ENCODE measurements at places on chromosomes 5 and 9.

DNA sequence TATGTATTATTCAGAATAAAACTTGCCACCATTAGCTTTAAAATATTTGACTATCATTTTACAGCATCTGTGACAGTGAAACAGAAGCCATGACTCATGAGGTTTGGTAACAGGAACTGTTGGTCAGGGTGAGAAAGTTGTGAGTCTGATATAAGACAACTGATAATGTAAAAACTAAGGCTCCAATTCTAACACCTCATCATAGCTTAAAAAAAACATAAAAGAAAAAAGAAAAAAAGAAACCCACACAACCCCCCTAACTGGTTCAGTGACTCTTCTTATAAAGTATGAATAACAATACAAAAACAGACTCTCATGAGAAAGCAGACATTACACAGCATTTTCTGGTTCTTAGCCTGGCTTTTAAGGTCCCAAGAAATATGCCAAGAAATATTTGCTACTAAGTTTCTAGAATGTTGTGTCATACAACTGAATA lies 85.8 kb downstream of the MRPS27 start:
- DNase-seq: no peak

DNA sequence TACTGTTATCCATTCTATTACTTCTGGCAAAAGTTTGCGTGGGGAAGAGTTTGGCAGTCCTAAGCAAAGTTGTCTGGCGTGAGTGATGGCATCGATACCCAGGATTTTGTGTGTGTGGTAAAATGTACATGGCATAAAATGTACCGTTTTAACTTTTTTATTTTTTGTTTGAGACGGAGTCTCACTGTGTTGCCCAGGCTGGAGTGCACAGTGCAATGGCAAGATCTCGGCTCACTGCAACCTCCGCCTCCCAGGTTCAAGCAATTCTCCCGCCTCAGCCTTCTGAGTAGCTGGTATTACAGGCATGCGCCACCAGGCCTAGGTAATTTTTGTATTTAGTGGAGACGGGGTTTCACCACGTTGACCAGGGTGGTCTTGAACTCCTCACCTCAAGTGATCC lies 55.4 kb upstream of the TJP2 start:
- DNase-seq: no peak

- DNase-seq: no peak
Observed at GRCh38 chr5:179324760-179325295, 20.4 kb downstream of the ADAMTS2 start.

DNA sequence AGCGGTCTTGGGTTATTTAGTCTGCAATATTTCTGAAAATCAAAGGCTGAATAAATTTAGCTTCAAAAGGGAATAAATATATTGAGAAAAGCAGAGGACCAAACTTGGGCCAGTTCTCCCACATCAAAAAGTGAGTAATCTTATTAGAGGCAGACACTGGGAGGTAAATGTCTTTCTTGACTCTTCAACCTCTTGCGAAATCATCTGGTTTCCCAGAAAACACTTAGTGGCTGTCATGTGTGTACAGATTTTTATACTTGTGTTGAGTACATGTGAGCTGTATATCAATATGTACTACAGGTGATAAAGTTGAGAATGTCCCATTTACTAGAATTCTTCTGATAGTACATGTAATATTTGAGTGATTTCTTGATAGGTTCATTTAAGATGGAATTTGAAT lies 454.9 kb downstream of the PRR16 start:
- DNase-seq: no peak

GRCh38 chr9:80775530-80775929 lies 913.8 kb downstream of the TLE1 start:
- no peak for DNase-seq

DNA sequence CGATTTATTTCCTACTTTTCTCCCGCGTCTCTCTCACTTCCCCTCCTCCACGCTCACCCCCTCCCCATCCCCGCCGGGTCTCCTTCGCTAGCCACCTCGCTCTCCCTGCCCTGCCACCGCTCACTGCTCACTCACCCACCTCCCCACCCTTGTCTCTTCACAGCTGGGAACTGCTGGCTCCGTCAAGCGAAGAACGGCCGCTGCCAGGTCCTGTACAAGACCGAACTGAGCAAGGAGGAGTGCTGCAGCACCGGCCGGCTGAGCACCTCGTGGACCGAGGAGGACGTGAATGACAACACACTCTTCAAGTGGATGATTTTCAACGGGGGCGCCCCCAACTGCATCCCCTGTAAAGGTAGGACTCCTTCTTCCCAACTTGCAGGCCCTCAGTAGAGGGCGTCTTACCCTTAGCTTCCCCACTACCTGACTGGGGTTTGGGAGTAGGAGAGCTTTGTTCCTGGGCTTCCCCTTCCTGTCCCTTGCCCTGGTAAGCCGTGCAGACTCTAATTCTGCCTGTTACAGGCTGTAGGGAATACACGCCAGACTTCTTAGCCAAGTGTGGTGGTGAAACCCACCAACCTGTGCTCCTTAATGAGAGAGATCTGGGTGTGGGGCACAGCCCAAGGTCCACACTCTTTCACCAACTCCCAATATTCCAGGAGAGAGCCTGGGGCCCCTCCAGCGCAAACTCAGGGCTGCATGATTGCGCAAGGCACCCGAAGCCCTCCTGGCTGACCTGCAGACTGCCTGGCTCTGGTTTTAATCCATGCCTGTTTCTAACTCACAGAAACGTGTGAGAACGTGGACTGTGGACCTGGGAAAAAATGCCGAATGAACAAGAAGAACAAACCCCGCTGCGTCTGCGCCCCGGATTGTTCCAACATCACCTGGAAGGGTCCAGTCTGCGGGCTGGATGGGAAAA lies 2.5 kb downstream of the FST start:
- peak; percentile 33 for DNase-seq

DNA sequence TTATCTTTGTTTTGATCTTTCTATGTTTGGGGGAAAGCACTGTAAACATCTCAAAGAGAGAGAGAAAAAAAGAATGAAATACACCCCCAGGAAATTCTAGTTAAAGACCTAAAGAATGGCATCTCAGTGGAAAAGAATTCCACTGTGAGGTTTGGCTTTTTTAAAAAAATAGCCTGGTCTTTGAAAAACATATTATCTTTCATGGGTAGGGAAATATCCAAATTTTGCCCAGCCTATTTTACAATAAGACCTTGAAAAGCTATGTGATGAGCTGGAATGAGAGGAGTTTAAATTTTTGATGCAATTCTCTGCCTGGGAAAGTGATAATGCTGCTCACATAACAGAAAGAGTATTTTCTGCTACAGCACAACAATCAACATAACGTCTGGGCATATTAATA lies 348.1 kb upstream of the WWC1 start:
- no peak for DNase-seq

- no peak for DNase-seq
Observed at GRCh38 chr5:57550132-57550531, 67.5 kb upstream of the ACTBL2 start.

DNA sequence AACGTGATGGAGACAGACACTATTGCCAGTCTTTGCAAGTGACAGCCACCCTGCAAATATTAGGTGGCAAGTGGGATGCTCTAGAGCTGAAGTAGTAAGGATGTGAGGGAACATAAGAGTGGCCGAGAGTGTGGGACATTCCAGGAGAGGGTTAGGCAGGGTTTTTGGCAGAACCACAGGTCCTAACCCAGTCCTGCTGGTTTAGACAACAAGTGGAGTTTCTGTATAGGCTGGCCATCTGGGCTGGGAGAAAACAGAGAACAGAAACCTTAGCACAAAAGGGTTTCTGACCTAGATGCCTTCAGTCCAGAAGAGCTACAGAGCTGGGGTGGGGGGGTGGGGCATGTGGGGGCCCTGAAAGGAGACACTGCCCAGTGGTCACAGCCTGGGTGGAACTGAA lies 107.4 kb downstream of the TMEM174 start:
- no peak for DNase-seq

- DNase-seq: no peak
Observed at GRCh38 chr9:91603932-91604331, 180.3 kb upstream of the NFIL3 start.

DNA sequence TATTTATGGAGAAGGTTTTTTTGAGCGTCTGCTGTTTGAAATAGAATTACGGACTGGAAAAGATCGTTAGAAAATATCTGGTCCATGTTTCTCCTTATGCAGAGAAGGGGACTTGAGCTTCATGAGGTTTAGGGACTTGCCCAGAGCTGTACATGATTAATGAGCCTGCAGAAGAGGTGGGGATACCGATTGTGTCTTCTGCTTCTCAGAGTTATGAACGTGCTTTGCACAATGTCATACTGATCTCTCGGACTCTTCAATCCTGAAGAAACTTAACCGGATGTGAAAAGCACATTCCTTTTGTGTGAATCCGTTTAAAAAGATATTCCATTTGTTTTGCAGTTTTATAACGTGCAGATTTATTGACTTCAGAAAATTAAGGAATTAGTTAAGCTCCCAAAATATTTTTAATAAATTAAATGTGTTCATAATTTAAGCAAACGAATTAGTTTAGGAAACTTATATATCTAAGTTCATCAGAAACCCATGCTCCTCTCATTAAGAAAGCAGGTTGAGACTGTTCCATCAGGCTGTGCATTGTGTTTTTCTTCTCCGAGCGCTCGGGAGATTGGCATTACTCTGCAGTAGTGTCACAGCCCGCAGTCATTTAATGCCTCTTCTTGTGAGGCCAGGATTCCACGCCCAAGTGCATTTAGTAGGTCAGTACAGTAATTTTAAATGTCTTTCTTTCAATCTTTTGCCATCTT lies 40.8 kb upstream of the MEF2C start:
- DNase-seq: no peak
